ENCODE measurements at places on chromosomes 1 and 21.

GRCh38 chr1:30305519-30305918 lies 417.9 kb downstream of the MATN1 start:
- no peak for DNase-seq

DNA sequence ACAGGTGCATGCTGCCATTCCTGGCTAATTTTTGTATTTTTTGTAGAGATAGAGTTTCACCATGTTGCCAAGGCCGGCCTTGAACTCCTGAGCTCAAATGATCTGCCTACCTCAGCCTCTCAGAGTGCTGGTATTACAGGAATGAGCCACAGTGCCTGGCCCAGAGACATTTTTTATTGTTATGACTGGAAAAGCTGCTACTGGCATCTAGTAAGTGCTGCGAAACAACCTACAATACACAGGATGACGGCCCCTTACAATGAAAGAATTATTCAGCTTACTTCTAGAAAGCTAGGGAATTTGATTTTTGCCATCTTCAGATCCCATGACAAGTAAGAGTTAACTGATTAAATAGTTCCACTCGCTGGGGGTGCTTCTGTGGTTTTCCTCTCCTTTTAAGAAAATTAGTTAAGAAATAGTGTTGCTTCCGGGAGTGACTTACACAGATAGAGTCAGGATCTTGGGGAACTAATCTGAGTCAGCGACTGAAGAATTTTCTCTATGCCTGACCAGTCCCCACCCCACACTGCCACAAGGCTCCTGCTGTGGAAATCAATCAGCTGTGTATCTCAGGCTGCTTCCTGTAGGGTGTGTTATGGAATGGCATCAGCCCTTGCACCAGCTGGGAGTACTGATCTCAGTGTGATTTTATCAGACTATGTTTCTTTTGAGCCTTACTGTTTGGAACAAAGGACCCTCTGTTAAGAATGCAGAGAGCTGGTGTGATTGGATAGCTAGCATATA lies 93.0 kb upstream of the BMP8A start:
- DNase-seq = no peak

DNA sequence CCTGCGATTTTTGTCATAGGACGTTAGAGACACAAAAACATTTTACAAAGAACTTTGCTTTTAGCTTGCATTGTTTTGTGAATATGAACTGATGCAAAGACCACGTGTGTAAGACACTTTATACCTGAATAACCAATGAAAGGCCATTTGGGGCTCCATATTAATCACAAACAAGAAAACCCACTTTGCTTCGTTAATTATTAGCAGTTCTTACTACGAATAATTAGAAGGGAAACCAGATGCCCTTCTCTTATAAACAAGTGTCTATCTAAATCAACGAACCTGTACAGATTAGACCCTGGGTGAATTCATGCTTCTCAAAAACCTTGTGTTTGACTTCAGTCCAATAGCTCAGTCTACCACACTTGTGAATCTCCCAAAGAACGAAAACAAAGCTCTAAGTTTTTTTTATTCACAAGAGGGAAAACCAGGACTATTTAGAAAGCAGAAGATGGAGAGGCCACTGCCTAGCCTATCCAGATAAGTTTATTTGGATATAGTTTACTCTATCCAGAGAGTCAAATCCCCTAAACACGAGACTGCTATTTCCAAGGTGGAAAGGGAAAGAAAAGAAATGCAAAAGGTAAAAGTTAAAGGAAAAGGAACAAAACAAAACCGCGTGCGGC lies 897 bp downstream of the CYYR1 start:
- no peak for DNase-seq

- DNase-seq = no peak
Observed at GRCh38 chr21:46116776-46117585, 19.1 kb downstream of the COL6A2 start.

- no peak for DNase-seq
Observed at GRCh38 chr1:235863699-235864093, 3.0 kb downstream of the LYST start.

- DNase-seq = no peak
Observed at GRCh38 chr1:11855430-11855829, 3.3 kb downstream of the NPPB start.

DNA sequence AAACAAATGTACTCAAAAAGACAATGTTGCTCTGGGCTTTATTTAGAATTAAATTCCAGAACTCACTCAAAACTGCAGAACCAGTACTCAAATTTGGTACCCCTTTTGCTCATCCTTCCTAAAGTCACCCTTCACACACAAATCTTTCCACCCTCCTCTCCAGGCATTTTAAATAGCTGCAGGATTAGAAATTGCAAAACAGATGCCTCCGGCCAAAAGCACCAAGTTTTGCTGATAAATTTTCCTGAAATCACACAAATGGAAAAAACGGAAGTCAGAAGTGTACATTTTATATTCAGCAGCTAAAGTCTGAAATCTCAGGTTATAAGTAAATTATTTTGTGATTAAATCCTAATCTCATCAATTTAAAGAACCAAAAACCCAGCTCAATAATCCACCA lies 147.0 kb downstream of the NRIP1 start:
- DNase-seq = no peak

DNA sequence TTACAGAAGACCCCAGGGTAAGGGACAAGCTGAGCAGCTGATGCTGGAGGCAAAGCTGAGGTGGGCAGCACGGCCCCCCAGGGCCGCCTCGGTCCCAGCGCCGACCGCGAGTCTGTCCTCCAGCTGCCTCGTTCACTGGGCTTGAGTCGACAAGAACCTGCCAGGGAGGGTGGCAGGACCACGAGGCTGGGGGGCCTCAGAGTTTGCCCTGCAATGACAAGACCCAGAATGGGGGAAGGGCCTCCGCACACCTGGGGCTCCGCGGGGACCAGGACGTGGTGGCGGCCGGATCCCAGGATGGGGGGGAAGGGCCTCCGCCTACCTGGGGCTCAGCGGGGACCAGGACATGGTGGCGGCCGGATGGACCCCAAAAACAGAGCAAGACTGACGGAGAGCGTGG lies 53.9 kb upstream of the COL18A1 start:
- DNase-seq = no peak

- no peak for DNase-seq
Observed at GRCh38 chr21:30044447-30045064, 104.8 kb upstream of the GRIK1 start.

DNA sequence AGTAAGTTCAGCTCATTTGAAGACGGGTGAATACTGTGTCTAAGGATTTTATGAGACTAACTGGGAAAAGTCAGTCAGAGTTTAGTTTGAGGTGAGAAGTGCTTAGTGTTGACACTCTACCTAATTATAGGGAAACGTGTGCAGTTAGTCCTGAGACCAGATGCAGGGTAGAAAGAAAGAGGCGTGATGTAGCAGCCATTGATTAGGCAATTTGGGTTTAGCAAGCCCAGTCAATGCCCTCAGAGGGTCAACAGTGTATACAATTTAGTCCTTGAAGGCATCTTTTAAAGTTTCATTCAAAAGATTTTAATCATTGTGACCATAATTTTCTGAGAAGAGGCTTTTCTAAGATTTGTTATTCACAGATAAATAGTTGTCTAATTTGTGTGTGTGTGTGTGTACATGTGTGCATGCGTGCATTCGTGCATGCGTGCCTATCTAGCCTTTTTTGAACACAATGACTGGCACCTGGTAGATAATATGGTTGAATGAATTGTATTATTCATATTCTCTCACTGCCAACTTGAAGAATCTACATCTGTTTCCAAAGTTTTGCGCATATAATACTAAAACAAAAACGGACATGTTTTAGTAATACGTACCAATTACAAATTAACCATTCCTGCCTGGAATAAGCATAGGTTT lies 332.9 kb downstream of the SRGAP2C start:
- no peak for DNase-seq

DNA sequence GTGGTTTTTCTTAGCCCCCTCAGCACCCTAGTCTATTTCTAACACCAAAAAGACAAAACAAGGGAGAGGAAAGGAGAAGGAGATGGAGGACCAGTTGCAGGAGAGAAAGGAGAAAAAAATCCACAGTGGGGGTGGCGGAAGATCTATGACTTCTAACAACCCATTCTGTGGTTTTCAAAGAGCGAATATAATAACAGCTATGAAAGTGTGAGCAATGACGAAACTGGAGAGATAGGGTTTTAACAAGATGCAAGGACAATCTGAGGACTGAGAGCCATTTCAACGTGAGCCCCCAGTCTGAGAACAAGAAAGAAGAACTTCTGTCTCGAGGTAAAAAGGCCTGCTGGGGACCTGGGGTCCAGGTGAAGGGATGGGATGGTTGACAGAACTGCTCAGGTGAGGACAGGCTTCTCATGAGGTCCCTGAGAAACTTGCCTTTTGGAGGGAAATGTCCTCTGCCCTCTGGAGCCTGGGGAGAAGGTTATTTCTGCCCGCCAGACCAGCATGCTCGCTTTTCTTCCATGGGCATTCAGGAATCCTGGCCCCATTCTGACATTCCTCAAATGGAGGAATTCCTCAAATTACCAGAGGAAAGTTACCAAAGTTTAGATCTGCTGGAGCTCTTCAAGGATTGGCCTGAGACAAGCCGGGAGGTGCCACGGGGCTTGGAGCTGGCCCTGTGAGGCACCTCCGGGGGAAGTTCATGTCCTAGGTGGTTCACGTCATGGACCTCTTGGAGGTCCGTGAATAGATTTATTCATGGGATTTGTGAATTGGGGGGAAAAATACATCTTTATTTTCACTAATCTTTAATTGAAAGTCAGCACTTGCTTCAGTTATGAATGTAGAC lies at the start of gene CD160:
Gene CD160, plus strand, starts transcription at position 270 of the 850 bp plus-strand sequence. CDS start 8,829 bp downstream, outside the sequence.
- DNase-seq = no peak

DNA sequence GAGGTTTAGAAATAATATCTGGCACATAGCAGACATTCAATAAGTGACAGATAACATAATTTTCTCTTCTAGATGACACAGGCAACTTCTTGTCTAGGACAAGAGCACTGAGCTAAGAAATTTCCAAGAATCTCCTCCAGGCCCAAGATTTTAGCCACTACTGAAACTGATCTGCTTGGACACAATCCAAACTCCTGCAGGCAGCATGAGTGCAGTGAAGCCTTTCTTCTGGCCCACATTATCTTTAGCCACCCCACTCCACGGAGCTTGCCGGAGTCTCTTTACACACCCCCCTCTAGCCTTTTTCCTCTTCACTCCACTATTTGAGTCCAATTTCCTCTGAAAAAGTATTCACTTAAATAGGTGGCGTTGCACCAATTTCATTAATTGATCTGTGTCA lies 142.9 kb upstream of the DUSP10 start:
- no peak for DNase-seq

DNA sequence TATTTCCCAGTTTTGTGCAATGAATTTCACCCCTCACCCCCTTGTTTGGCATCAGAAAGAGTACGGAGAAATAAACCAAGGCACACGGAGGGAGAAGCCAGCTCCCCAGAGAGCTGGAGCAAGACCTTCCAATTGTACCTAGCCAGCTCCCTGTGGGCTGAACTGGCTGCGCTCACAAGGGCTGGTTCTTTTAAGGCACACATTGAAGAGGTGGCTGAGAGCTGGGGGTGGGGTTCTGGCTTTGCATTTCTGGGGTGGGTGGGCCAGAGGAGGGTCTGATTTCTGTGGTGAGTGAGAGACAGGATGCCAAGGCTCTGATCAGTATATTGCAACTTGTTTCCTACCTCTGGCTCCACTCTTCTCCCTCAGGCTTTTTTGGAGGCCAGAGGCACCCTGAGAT lies 39.5 kb upstream of the NFASC start:
- DNase-seq = no peak

DNA sequence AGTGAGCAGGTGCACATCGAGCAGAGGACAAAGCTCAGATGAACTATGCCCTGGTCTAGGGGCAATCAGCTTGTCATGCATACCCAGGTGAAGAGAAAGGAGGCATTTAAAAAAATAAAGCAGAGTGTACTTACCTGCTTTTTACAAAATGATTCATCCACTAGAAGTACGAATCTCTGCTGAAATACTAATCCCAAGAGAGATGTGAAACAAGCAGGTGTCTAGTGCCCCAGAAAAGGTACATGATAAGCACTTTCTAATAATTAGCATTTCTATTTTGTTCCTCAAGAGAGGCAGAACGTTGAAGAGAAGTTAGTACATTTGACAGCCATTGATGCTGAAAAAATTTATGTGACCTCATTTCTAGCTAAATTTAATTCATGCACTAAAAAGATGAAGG lies 31.1 kb downstream of the CHODL start:
- no peak for DNase-seq

DNA sequence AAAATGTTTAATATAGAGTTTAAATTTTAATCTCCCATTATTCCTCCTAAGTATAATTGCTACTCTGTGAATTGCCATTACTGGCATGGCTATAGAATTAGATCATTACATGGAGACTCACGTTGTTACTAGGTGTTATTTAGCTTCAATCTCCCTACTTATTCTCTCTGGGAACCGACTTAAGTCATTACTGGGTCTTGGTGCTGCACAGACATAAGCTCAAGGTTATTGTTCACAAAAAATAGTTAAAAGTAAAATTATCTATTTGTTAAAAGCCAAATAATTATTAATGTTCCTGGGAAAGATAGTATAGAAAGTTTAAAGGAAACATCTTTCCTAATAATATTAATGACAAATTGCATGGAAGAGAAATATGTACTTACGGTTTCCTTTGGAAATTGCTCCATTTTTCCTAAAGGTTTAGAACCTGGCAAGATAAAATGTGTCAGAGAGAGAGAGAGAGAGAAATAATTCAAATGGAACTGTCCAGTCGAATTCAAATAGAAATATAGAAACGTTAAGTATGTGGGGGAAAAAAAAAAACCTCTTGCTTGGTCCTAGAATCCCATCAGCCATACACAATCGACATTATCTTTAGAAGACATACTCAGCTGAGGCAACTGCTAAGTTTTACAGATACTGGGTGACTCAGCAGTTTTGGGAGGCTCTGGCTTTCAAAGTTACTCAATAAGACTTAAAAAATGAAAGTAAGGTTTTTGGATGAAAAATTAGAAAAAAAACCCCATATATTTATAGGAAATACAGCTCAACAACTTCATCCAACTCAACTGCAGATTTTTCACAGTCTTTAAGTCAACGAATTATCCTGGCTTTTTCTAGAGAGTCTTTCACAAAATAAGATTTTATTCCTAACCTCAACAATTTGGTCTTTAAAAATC lies at the start of gene SPTA1:
Gene SPTA1, minus strand, starts transcription at position 605 of the 899 bp plus-strand sequence. Its CDS starts 198 bp downstream, at position 407.
- no peak for DNase-seq

DNA sequence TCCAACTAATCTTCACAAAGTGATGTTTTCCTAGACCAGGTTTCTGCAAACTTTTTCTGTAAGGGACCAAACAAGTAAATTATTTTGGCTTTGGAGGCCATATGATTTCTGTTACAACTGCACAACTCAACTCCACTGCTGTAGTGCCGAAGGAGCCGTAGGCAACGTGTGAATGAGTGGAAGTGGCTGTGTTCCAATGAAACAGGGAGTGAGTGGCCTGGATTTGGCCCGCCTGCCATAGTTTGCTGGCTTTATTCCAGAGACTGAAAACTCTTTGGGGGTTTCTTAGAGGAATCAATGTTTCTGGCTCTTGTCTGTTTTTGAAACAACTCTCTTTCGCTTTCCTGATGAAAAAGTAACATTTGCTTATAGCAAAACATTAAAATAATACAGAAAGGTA lies 12.6 kb upstream of the ACTL8 start:
- no peak for DNase-seq

DNA sequence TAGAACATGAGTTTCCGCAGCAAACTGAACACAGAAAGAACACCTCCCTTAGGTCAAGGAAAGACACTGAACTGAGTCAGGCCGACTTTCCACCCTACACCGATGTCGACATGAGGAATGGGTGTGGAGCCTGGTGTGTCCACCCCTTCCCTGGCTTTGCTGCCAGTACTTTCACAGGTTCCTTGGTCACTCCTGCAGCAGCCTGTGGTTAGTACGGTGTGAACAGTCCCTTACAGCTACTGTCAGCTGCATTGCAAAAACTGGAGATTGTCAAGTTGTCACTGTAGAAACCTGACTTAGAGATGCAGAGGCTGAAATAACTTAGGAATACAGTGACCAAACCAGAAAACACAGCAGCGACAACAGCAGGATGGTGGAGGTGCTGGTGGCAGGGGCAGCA lies 7.1 kb downstream of the PGLYRP3 start:
- DNase-seq = no peak

GRCh38 chr1:180675586-180675985 lies 43.8 kb downstream of the XPR1 start:
- no peak for DNase-seq
